ENCODE measurements at places on chromosomes 6 and 20. TPM values are rescaled to one million over a fixed set of nuclear protein-coding genes. Genes with fewer than 3 reads are reported as not detected.

KCNQ5 gene
- total RNA-seq, result 0.24 TPM

NMBR gene
- total RNA-seq, result not detected

DLL1 gene
- total RNA-seq, result 1.7 TPM

OPRM1 gene
- not detected for total RNA-seq

LY6G5B gene
- total RNA-seq, result 0.44 TPM
